ENCODE measurements at places on chromosomes 12 and 14. TPM values are rescaled to one million over a fixed set of nuclear protein-coding genes. Genes with fewer than 3 reads are reported as not detected.

The KCNH5 gene
- total RNA-seq = not detected

The MGAT4C gene
- not detected for total RNA-seq

The FZD10 gene
- not detected for total RNA-seq

The ESPL1 gene
- total RNA-seq = 2.7 TPM

The MTA1 gene
- total RNA-seq = 123 TPM

DNA sequence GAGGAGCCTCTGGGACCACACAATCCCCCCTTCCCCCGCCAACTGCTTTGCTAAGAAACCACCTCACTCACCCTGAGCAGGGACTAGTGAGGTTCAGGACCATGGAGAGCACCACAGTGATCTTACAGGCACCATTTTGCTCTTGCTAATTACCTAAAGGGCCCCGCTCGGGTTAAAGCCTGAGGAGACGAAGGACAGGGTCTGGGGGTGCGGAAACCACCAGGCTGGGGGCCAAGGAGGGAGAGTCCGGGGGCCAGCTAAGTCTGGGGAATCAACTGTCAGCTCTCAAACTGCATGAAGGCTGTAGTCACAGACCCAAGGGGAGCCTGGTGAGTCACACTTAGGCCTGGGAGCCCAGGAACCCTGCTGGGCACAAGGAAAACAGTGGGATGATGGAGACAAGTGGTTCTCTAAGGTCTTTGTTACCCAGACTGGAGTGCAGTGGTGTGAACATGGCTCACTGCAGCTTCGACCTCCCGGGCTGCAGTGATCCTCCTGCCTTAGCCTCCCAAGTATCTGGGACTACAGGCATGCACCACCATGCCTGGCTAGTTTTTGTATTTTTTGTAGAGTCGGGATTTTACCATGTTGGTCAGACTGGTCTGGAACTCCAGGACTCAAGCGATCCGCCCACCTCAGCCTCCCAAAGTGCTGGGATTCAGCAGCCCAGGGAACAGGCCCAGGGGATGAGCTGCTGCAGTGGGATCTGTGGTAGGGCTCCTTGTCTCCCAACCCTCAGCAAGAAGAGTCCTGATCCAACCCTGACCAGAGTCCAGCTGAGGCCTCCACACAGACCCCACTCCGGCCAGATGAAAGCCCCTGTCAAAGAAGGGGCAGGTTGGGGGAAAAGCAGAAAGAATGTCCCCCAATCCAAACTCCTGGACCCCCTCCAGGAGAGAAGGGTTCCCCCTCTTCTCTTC lies 98.8 kb downstream of the CALM1 start:
- H3K27me3 ChIP-seq = no peaks in the 10 kb centered on the region
- peak; percentile 49 for DNase-seq
- no peak overlapping the region for H3K4me3 ChIP-seq
- H3K4me1 ChIP-seq = no peaks in the 10 kb centered on the region
- H3K36me3 ChIP-seq = no peaks in the 10 kb centered on the region
- H3K27ac ChIP-seq = no peak overlapping the region

- no peak overlapping the region for H3K4me3 ChIP-seq
- DNase-seq = peak; percentile 29
- no peaks in the 10 kb centered on the region for H3K36me3 ChIP-seq
- H3K27me3 ChIP-seq = no peaks in the 10 kb centered on the region
- H3K27ac ChIP-seq = no peak overlapping the region
Observed at GRCh38 chr14:21703357-21704326, 30.0 kb upstream of the OR4E1 start.

- DNase-seq = no peak
- H3K36me3 ChIP-seq = peaks cover 20% of the 10 kb centered on the region
- no peak overlapping the region for H3K27ac ChIP-seq
- H3K4me3 ChIP-seq = no peak overlapping the region
Observed at GRCh38 chr12:22286569-22286968, 47.9 kb downstream of the ST8SIA1 start.

- no peak for DNase-seq
- no peak overlapping the region for H3K4me3 ChIP-seq
- no peaks in the 10 kb centered on the region for H3K36me3 ChIP-seq
- H3K27me3 ChIP-seq = peaks cover 3% of the 10 kb centered on the region
- H3K4me1 ChIP-seq = no peaks in the 10 kb centered on the region
Observed at GRCh38 chr14:61153914-61154545, 127.1 kb downstream of the TMEM30B start.

DNA sequence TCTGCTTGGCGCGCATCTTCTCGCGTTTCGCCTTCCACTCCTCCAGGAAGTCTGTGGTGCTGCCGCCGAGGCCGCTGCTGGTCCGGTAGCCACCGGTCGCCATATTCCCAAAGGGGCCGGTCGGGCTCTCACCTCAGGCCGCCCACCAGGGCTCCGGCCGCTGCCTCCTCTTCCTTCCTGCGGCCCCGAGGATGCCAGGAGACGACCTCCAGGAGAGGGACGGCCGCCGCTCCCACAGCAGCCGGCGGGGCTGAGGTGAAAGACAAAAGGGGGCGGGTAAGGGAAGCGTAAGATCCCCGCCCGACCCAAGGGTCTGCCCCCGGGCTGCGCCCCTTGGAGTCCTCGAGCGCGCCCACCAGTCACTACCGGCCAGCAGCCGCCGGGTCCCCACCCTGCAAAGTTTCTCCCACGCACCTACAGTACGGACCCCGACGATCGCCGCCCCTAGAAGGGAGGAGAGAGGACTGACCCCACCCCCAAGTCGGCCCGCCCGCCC lies 574 bp downstream of the PAWR start:
- no peak overlapping the region for H3K4me3 ChIP-seq
- H3K36me3 ChIP-seq = no peaks in the 10 kb centered on the region
- peaks cover 13% of the 10 kb centered on the region for H3K4me1 ChIP-seq
- H3K27me3 ChIP-seq = peaks cover 40% of the 10 kb centered on the region
- H3K27ac ChIP-seq = no peak overlapping the region

- no peak overlapping the region for H3K27ac ChIP-seq
- no peak for DNase-seq
- H3K27me3 ChIP-seq = no peaks in the 10 kb centered on the region
- H3K4me1 ChIP-seq = no peaks in the 10 kb centered on the region
- H3K36me3 ChIP-seq = no peaks in the 10 kb centered on the region
Observed at GRCh38 chr12:40248585-40249297, 23.9 kb downstream of the LRRK2 start.

DNA sequence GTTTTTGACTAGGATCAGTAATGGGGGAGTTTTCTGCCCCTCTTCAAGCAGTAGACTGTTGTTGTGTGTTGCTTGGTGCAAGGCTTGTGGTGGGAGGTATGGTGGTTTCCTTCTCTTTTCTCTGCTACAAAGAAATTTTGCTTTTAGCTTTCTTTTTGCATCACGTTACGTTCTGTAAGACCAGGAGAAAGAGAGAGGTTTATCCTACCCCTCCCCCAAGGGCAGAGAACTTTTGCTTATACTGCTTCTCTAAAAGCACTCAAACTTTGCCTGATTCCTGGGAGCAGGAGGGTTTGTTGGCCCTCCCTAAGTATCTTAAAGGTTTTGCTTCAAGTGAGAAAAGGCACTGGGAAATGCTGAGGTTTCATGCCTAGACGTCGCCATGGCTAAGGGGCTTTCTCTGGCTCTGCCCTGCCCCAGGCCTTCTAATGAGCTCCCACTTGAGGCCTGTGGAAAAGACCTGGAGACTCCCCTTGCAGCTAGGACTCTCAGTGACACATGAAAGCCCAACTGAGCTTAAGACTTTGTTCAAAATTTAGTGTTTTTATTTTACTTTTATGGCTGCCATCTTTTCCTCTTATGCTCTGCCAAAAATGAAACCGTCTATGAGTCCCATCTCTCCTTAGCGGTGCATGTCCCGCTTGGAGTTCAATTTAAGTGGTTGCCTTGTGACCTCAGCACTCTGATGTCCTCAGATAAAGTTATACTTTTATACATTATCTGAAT lies 49.2 kb downstream of the EIF2S3B start:
- DNase-seq = no peak
- H3K4me1 ChIP-seq = no peaks in the 10 kb centered on the region
- peaks cover 6% of the 10 kb centered on the region for H3K27me3 ChIP-seq
- no peaks in the 10 kb centered on the region for H3K36me3 ChIP-seq

- no peaks in the 10 kb centered on the region for H3K36me3 ChIP-seq
- H3K27ac ChIP-seq = no peak overlapping the region
- H3K4me3 ChIP-seq = no peak overlapping the region
- H3K4me1 ChIP-seq = no peaks in the 10 kb centered on the region
- no peak for DNase-seq
- H3K27me3 ChIP-seq = peaks cover 8% of the 10 kb centered on the region
Observed at GRCh38 chr12:104010606-104011169, 39.3 kb downstream of the GLT8D2 start.

- H3K4me1 ChIP-seq = peaks cover 2% of the 10 kb centered on the region
- no peak overlapping the region for H3K27ac ChIP-seq
- no peak for DNase-seq
- H3K36me3 ChIP-seq = no peaks in the 10 kb centered on the region
- no peak overlapping the region for H3K4me3 ChIP-seq
- peaks cover 3% of the 10 kb centered on the region for H3K27me3 ChIP-seq
Observed at GRCh38 chr12:10159280-10159679, 12.7 kb downstream of the OLR1 start.

- H3K27ac ChIP-seq = no peak overlapping the region
- no peaks in the 10 kb centered on the region for H3K36me3 ChIP-seq
- no peak overlapping the region for H3K4me3 ChIP-seq
- DNase-seq = no peak
- peaks cover 9% of the 10 kb centered on the region for H3K27me3 ChIP-seq
Observed at GRCh38 chr12:52089491-52089890, 10.0 kb downstream of the SMIM41 start.

DNA sequence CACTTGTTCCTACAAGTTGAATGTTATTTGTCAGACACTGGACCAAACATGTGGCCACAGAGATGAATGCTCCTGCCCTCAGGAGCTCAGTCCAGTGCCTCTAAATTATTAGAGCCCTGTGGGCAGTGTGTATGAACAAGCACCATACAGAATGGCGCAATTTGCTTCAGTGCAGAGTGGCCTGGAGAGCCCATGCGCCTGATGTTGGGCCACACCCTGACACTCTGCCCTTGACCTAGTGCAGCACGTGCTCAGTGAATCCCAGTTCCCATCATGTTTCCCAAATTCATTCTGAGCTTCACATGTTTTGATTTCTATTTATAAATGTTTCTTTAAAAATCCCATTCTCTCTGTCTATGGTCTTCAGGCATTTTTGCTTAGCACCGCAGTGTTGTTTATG lies 116.8 kb downstream of the PRMT8 start:
- H3K4me1 ChIP-seq = no peaks in the 10 kb centered on the region
- H3K27me3 ChIP-seq = no peaks in the 10 kb centered on the region
- no peak for DNase-seq
- H3K27ac ChIP-seq = no peak overlapping the region
- H3K36me3 ChIP-seq = peaks cover 20% of the 10 kb centered on the region

DNA sequence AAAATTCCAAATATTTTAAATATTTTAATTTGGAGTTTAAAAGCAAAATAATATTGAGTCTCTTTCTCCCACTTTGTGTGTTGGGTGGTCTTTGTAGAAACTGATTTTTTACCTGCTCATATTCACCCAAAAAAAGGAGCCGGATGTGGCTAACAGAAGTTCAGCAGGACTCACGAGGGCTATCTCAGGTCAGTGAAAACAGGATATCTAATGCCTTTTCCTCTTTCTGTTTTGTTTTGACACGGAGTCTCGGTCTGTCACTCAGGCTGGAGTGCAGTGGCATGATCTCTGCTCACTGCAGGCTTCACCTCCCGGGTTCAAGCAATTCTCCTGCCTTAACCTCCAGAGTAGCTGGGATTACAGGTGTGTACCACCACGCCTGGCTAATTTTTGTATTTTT lies 30.8 kb downstream of the COA8 start:
- no peak overlapping the region for H3K27ac ChIP-seq
- no peaks in the 10 kb centered on the region for H3K27me3 ChIP-seq
- peaks cover 6% of the 10 kb centered on the region for H3K4me1 ChIP-seq
- H3K36me3 ChIP-seq = peaks cover 2% of the 10 kb centered on the region
- no peak for DNase-seq

DNA sequence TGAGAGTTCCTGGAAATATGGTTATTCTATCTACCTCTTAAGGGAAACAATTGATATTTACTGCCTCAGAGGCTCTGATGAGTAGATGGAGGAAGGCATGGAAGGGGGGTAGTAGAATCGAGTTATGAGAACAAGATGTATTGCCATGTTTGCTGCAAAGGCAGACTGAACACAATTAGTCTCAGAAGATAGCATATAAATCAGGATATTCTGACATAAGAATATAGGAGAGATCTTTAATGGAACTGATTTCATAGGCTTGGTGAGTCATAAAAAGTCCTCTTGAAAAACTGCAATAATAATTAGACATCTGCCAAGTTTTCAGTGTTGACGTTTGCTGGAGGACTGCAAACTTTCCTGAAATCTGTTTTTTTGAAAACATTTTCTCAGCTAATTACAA lies 636.1 kb downstream of the TMTC2 start:
- H3K27ac ChIP-seq = no peak overlapping the region
- H3K36me3 ChIP-seq = no peaks in the 10 kb centered on the region
- no peaks in the 10 kb centered on the region for H3K4me1 ChIP-seq
- no peak for DNase-seq

GRCh38 chr12:102542816-102543440 lies 62.6 kb upstream of the IGF1 start:
- no peak overlapping the region for H3K4me3 ChIP-seq
- no peak overlapping the region for H3K27ac ChIP-seq
- no peaks in the 10 kb centered on the region for H3K36me3 ChIP-seq
- no peaks in the 10 kb centered on the region for H3K27me3 ChIP-seq
- DNase-seq = no peak

- no peak for DNase-seq
- H3K27me3 ChIP-seq = no peaks in the 10 kb centered on the region
- no peak overlapping the region for H3K27ac ChIP-seq
- no peak overlapping the region for H3K4me3 ChIP-seq
Observed at GRCh38 chr14:104977008-104977680, 1.0 kb downstream of the AHNAK2 start.

GRCh38 chr12:104546575-104546974 lies 89.8 kb downstream of the CHST11 start:
- peaks cover 5% of the 10 kb centered on the region for H3K36me3 ChIP-seq
- H3K27ac ChIP-seq = no peak overlapping the region
- peaks cover 34% of the 10 kb centered on the region for H3K4me1 ChIP-seq
- DNase-seq = no peak

GRCh38 chr12:5796171-5796958 lies 148.7 kb downstream of the ANO2 start:
- H3K36me3 ChIP-seq = no peaks in the 10 kb centered on the region
- H3K4me3 ChIP-seq = no peak overlapping the region
- DNase-seq = no peak
- H3K4me1 ChIP-seq = no peaks in the 10 kb centered on the region

Measured in CD4-positive, CD25-positive, alpha-beta regulatory T cell (primary cell).